ENCODE measurements at places on chromosomes 6 and 20.

DNA sequence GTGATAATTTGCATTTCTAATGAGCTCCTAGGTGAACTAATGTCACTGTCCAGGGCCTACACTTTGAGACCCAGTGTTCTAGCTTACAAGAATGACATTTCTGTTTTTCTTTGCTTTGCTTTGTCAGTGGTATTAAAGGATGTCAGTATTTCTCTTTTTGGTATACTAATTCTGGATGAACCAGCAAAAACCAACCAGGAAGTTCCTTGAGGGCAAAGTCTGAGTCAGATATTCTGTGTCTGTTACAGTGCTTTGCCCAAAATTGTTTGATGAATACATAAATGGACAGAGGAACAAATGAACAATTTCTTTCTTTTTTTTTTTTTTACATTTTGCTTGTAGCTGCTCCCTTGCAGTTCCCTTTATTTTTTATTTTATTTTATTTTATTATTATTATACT is 15.4 kb downstream of the COQ3 start:
- no peaks in the 10 kb centered on the region for H3K4me1 ChIP-seq
- peaks cover 14% of the 10 kb centered on the region for H3K36me3 ChIP-seq
- no peaks in the 10 kb centered on the region for H3K27me3 ChIP-seq
- H3K4me3 ChIP-seq = no peak overlapping the region
- no peak overlapping the region for H3K27ac ChIP-seq
- no peak for DNase-seq

DNA sequence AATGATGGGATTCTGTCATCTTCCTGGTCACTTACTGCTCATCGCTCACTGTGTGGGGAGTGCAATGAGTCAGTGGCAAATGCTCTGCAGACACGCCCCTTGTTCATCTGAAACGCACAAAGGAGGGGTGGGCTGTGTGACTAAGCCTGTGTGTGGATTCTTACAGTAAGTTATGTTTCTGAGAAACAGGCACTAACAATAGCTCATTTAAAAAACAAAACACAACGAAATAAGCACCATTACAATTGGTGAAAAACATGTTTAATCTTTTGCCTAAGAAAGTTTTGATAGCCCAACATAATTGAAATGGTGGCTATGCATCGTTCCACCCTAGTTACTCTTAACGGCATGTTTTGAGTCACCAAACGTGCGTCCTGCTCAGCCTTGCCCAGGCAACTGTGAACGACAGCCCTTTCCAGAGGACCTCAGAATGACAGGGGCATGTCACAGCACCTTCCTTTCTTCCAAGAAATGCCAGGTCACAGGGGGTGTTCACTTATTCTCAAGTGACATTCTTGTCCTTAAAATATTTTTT is 118.4 kb upstream of the SGK1 start:
- H3K27me3 ChIP-seq = no peaks in the 10 kb centered on the region
- no peaks in the 10 kb centered on the region for H3K36me3 ChIP-seq
- peak overlapping the region; percentile 83 for H3K4me3 ChIP-seq
- peak overlapping the region; percentile 86 for H3K27ac ChIP-seq

DNA sequence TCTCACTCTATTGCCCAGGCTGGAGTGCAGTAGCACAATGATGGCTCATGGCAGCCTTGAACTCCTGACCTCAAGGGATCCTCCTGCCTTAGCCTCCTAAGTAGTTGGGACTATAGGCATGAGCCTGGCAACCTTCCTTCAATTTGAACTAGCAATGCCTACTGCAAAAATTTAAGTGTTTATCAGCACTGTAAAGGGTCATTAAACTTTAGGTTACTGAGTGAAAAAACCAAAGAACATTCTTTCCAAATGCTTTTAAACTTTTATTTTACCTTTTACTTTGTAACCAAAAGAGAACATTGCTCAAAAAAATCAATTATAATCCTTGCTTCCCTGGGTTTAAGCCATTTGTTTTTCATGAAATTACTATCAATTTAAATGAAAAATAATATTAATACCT is 101.0 kb upstream of the NHSL1 start:
- no peaks in the 10 kb centered on the region for H3K36me3 ChIP-seq
- no peak overlapping the region for H3K27ac ChIP-seq
- no peak for DNase-seq
- no peak overlapping the region for H3K4me3 ChIP-seq
- H3K27me3 ChIP-seq = peaks cover 5% of the 10 kb centered on the region

GRCh38 chr6:42239333-42239732 is 21.7 kb upstream of the MRPS10 start:
- H3K4me1 ChIP-seq = peaks cover 17% of the 10 kb centered on the region
- peaks cover 6% of the 10 kb centered on the region for H3K36me3 ChIP-seq
- no peak overlapping the region for H3K4me3 ChIP-seq
- H3K27ac ChIP-seq = no peak overlapping the region

DNA sequence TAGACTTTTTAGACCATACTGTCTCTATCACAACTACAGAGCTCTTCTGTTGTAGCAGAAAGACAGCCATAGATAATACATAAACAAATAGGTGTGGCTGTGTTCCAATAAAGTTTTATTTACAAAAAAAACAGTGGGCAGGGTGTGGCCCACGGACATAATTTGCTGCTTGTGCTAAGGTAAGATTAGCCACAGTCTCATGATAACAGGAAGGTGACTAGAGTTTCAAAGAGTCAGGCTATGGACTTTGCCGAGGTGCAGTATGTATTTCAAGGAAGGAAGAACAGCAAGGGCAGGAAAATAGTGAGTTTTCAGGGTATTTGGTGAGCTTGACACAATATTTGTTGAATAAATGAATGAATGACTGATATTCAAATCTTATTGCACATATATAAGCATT is 20.2 kb downstream of the SOBP start:
- no peaks in the 10 kb centered on the region for H3K4me1 ChIP-seq
- no peak overlapping the region for H3K27ac ChIP-seq

- peaks cover 5% of the 10 kb centered on the region for H3K4me1 ChIP-seq
- H3K27ac ChIP-seq = no peak overlapping the region
- H3K4me3 ChIP-seq = no peak overlapping the region
- H3K36me3 ChIP-seq = peaks cover 26% of the 10 kb centered on the region
- no peak for DNase-seq
Observed at GRCh38 chr6:143191361-143191760, 130.7 kb downstream of the AIG1 start.

DNA sequence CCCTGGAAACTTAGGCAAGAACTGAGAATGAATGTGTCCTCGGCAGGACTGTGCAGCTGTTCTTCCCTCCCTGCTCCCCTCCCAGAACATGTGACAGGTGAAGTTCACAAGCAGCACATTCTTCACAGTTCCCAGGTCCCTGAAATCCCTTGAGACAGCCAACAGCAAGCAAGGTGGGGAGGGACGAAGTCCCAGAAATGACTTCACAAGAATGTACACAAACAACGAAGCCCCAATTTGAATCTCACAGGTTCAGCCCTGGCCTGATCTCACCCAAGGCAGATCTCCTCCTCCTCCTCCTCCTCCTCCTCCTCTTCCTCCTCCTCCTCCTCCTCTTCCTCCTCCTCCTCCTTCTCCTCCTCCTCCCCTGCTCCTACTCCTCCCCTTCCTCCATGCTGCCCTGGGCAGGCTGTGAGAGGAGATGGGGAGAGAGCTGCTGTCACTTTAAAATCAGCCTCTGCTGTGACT is 32.4 kb downstream of the WRNIP1 start:
- H3K27ac ChIP-seq = no peak overlapping the region
- H3K4me1 ChIP-seq = peaks cover 8% of the 10 kb centered on the region
- no peak for DNase-seq
- H3K4me3 ChIP-seq = no peak overlapping the region

- H3K27ac ChIP-seq = no peak overlapping the region
- H3K27me3 ChIP-seq = no peaks in the 10 kb centered on the region
- H3K4me1 ChIP-seq = no peaks in the 10 kb centered on the region
- H3K4me3 ChIP-seq = no peak overlapping the region
- no peaks in the 10 kb centered on the region for H3K36me3 ChIP-seq
Observed at GRCh38 chr6:74689601-74690000, 516.3 kb downstream of the COL12A1 start.

- no peak for DNase-seq
- H3K36me3 ChIP-seq = no peaks in the 10 kb centered on the region
- H3K27ac ChIP-seq = no peak overlapping the region
Observed at GRCh38 chr20:46582648-46583047, 32.2 kb upstream of the OCSTAMP start.

GRCh38 chr6:33192671-33193602 is 670 bp upstream of the COL11A2 start:
- H3K4me1 ChIP-seq = peaks cover 19% of the 10 kb centered on the region
- no peak overlapping the region for H3K27ac ChIP-seq
- H3K27me3 ChIP-seq = peaks cover 16% of the 10 kb centered on the region
- peak overlapping the region; percentile 82 for H3K4me3 ChIP-seq
- DNase-seq = no peak

GRCh38 chr6:64717281-64717680 is 989.7 kb downstream of the EYS start:
- no peaks in the 10 kb centered on the region for H3K27me3 ChIP-seq
- no peaks in the 10 kb centered on the region for H3K4me1 ChIP-seq
- DNase-seq = no peak
- no peak overlapping the region for H3K27ac ChIP-seq
- no peaks in the 10 kb centered on the region for H3K36me3 ChIP-seq

DNA sequence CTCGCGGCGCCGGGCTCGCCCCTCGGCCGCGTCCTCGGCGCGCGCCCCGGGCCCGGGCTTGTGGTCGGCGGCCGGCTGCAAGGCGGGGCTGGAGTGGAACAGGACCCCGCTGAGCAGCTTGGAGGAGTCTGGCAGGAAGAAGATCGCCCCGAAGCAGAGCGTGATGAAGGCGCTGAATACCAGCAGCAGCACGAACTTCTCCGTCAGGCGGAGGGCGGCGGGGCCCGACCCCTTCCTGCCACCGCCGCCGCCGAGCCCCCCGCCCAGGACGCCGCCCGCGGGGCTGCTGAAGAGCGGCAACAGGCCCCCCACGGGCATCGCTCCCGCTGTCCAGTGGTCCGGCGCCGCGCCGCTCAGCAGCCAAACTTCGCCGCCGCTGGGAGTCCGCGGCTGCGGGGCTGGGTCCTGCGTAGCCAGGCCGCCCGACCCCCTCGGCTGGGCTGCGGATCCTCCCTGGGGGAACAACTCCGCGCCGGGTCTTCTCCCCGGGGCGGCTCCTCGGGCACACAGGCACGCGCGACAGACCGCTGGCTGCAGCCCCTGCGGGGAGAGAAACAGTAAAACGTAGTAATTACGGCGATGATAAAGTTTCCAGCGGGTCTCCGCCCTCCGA is 707 bp downstream of the MAN1A1 start:
- no peaks in the 10 kb centered on the region for H3K27me3 ChIP-seq
- peak overlapping the region; percentile 88 for H3K27ac ChIP-seq
- H3K36me3 ChIP-seq = no peaks in the 10 kb centered on the region
- peaks cover 26% of the 10 kb centered on the region for H3K4me1 ChIP-seq
- H3K4me3 ChIP-seq = peak overlapping the region; percentile 77

- no peaks in the 10 kb centered on the region for H3K4me1 ChIP-seq
- DNase-seq = no peak
- H3K27me3 ChIP-seq = no peaks in the 10 kb centered on the region
- no peak overlapping the region for H3K27ac ChIP-seq
- no peak overlapping the region for H3K4me3 ChIP-seq
Observed at GRCh38 chr6:122116119-122116834, 283.2 kb upstream of the HSF2 start.
